ENCODE measurements at places on chromosomes 5 and 9. TPM values are rescaled to one million over a fixed set of nuclear protein-coding genes. Genes with fewer than 3 reads are reported as not detected.

DNA sequence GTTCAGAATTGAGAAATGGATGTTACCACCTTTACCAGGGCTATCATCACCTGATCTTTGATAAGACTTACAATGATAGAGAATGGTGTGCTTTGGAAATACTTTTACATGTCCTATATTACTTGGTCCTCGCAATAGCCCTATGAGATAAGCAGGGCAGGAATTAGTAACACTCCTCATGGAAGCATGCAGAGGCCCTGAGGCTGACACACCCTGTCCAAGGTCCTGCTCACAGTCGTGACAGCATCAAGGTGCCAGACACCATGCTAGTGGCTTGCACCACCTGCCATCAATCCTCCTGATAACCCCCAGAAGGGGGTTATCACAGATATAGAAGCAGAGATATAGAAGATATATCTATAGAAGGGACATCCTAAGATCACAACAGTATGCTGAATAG, 216.8 kb upstream of the TBC1D2 start:
- no peak overlapping the region for H3K27ac ChIP-seq
- H3K4me3 ChIP-seq: no peak overlapping the region
- DNase-seq: no peak
- no peaks in the 10 kb centered on the region for H3K27me3 ChIP-seq

GRCh38 chr5:124234770-124235562, 511.5 kb downstream of the ZNF608 start:
- no peak overlapping the region for H3K4me3 ChIP-seq
- H3K27me3 ChIP-seq: no peaks in the 10 kb centered on the region
- no peak for DNase-seq
- H3K4me1 ChIP-seq: peaks cover 3% of the 10 kb centered on the region
- no peaks in the 10 kb centered on the region for H3K36me3 ChIP-seq
- H3K27ac ChIP-seq: no peak overlapping the region

Gene CCL19
- not detected for total RNA-seq

GRCh38 chr5:122126177-122126755, 3.1 kb upstream of the ZNF474 start:
- H3K4me3 ChIP-seq: no peak overlapping the region
- H3K27me3 ChIP-seq: no peaks in the 10 kb centered on the region
- peaks cover 3% of the 10 kb centered on the region for H3K4me1 ChIP-seq
- no peaks in the 10 kb centered on the region for H3K36me3 ChIP-seq
- no peak overlapping the region for H3K27ac ChIP-seq
- DNase-seq: no peak

Gene SPINK13
- not detected for total RNA-seq

- H3K27ac ChIP-seq: no peak overlapping the region
- no peaks in the 10 kb centered on the region for H3K36me3 ChIP-seq
- DNase-seq: no peak
- H3K27me3 ChIP-seq: no peaks in the 10 kb centered on the region
- H3K4me1 ChIP-seq: no peaks in the 10 kb centered on the region
- H3K4me3 ChIP-seq: no peak overlapping the region
Measured at GRCh38 chr5:14914623-14915260, 43.2 kb upstream of the ANKH start.

Gene TRAF1
- total RNA-seq: 4.1 TPM

GRCh38 chr5:137501226-137501625, 2.1 kb upstream of the SPOCK1 start:
- H3K36me3 ChIP-seq: no peaks in the 10 kb centered on the region
- no peak overlapping the region for H3K4me3 ChIP-seq
- DNase-seq: no peak
- no peak overlapping the region for H3K27ac ChIP-seq
- no peaks in the 10 kb centered on the region for H3K27me3 ChIP-seq

Gene CSF1R
- total RNA-seq: 7.6 TPM
